ENCODE measurements at places on chromosomes 6 and 20.

DNA sequence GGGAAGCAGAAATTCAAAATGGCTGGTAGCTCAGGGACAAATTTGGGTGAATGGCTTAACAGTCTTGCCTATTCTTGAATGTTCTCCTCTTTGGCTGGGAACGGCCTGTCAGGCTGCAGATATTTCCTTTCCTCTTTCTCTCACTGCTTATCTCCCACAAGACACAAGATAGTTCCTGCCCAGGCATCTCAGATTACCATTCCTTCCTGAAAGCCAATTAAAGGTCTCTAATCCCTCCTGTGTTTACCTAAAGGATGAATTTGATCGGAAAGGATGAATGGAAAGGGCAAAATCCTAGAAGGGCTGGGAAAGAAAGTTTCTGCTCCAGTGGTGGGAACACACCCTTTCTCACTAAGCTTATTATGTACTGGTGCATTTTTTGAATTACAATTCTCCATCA lies 95.9 kb upstream of the JAG1 start:
- DNase-seq = no peak

GRCh38 chr6:20464041-20464440 lies 62.4 kb downstream of the E2F3 start:
- no peak for DNase-seq

DNA sequence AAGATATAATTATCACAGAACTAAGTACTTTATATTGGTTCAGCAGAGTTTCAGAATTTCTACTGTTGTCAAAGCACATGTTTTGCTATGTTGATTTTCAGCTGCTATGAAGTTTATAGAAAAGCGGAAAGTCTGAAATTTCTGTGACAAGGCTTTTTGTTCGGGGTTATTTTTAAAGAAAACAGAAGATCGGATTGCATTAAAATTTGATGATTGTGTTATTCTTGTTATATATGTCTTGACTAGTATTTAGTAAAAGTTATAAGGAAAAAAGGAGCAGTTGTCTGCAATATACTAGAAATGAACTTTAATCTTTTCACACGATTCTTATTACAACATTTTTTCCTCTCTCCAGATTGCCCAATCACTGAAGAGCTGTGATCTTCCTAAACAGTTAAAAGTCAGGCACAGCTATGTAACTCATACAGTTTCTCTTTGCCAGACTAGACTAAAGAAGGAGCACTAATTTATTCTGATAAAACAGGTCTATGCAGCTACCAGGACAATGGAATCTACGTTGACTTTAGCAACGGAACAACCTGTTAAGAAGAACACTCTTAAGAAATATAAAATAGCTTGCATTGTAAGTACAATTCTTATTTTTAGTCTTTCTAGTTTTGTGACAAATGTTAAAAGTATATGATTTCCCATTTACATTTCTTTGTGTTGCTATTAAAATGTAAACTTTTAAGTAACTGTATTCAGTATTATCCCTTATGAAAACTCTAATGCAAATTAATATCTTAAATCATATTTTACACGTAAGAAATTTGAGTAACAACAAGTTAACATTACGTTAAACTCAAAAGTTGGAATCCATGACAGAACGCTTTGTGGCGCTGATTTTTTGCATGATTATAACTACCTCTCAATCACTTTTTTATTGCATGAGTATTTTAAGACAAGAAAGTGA lies at the start of gene ENPP3:
Gene ENPP3, plus strand, starts transcription at position 423 of the 913 bp plus-strand sequence. Its CDS starts 83 bp downstream, at position 506.
- no peak for DNase-seq

DNA sequence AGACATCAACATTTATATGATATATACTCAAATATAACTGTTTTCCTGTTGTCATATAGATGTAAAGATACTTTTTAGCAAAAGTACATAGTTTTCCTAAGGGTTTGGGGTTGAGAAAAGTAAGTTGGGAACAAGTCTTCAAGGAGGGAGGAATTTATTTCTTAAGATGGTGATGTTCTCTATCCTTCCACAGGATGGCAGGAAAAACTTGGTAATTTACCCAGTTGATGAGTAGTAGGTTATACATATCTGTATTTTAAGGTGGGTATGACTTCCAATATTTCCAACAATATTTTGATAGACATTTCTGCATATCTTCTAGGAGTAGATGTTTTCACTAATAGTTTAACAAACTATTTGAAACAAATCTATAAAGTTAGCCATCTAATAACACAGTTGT lies 254.4 kb downstream of the RIMS1 start:
- DNase-seq = no peak

DNA sequence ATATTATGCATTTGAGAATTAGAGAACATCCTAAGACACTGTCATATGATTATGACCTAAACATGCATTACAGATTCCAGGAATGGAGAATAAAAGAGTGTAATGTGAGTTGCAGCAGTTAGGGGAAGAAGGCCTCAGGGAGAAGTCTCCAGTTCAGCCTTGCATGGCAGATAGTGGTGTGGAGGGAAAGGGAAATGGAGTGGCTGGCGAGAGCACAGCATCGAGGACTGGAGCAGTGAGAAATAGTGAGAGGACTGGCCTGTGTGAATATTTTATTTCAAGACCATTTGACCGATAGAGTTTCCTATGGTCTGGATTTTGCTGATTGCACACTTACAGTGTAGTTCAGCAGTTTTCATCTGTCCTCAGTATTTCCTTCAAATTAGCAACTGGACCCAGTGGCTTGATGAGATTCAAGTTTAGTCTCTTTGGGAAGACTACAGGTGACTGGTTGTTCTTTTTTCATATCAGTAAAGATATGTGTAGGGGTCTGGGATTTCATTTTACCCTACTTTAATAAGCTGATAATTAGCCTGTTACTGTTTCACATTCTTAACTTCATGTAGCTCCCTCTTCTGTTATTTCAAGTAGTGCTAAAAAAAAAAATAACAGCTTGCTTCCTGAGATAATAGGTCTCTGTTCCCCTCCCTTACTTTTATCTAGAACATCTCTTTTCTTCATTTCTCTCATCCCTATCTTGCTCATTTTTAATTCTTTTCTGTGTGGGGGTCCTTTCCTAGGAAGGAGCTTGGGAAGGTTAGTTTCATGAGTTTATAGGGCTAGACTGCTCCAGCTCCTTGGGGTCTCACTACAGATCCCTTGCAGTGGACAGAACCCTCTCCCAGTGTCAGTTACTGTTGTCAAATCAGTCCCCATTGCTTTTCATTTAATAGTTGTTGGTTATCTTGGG lies 27.9 kb downstream of the BLTP3A start:
- no peak for DNase-seq

DNA sequence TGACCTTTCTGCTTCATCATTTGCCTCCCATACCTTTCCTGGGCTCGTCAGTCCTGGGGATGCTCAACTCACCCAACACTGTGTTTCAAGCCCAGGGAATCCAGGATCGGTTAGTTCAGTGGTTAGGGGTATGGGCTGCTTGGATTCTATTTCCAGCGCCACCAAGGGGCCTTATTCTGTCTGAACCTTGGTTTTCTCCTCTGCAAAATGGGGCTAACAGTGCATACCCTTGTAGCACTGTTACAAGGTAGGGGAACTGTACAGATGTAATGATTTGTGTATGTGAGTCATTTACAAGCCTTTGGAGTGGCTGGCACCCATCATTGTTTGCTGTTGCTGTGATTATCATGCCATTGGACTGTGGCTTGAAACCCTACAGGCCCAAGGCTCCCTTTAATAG lies 14.5 kb upstream of the CSNK2A1 start:
- DNase-seq = no peak

DNA sequence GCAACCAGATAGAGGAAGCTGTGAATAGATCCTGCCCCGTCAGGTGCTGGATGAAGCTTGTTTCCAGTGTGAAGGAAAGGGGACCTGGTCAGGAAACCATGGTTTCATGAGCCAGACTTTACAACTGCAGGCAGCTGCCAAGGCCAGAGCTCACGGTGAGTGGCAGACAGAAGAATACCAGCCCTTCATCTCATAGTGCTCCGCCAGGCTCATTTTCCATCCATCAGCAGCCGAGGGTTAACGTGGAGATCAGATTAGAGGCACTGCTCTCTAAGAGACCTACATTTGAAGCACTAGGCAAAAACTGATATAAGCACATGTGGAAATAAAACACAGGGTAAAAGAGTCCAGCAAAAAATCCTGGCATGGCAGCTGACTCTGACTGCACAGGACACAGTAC lies 172.4 kb downstream of the CD24 start:
- DNase-seq = no peak

GRCh38 chr6:119514345-119514744 lies 164.8 kb upstream of the MAN1A1 start:
- DNase-seq = no peak

DNA sequence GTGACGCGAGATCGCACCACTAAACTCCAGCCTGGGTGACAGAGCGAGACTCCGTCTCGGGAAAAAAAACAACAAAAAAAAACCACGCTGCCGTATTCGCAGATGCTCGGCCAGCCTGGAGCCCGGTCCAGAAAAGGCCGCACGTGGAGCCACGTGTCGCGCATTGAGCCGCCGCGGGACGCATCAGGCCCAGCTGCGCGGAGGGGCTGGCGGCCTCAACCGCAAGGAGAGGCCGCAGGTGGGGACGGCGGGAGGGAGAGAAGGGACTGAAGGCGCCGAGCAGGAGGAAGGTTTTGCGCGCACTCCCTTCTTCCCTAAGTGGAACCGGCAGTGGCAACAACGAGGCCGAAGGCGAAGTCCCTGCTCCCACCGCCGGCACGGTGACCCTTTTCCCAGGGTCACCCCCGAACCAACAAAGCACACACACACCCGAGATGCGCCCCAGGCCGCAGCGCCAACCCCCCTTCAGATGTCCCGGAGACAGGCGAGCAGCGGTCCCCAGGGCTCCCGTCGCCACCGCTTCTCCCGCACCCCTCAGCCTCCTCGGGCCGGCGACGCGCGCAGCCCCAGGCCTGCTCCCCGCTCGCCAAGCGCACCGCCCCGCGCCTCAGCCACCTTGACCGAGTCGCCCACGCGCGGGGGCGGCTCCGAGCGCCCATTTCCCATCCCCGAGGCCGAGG lies 681 bp downstream of the SYCP2 start:
- no peak for DNase-seq

- DNase-seq = no peak
These were observed 509.7 kb upstream of the SULF2 start for GRCh38 chr20:48294942-48295341.

GRCh38 chr6:77318256-77318655 lies 145.0 kb downstream of the HTR1B start:
- no peak for DNase-seq

DNA sequence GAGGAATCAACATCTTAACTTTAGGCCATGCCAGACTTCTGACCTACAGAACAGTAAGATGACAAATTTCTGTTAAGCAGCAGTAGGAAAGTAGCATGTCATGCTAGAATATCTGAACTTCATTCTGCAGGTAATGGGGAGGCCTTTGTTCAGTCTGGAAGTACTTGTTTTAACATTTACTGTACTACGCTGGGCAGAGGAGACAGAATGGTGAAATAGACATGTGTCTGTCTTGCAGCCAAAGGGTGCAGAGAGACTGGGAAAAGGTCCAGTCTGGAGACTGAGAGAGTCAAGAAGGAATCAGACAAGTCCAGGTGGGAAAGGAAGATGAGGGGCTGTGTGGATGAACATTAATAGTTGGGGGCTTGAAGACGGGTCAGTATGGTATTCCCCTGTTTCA lies 17.5 kb upstream of the ZBTB2 start:
- DNase-seq = no peak

DNA sequence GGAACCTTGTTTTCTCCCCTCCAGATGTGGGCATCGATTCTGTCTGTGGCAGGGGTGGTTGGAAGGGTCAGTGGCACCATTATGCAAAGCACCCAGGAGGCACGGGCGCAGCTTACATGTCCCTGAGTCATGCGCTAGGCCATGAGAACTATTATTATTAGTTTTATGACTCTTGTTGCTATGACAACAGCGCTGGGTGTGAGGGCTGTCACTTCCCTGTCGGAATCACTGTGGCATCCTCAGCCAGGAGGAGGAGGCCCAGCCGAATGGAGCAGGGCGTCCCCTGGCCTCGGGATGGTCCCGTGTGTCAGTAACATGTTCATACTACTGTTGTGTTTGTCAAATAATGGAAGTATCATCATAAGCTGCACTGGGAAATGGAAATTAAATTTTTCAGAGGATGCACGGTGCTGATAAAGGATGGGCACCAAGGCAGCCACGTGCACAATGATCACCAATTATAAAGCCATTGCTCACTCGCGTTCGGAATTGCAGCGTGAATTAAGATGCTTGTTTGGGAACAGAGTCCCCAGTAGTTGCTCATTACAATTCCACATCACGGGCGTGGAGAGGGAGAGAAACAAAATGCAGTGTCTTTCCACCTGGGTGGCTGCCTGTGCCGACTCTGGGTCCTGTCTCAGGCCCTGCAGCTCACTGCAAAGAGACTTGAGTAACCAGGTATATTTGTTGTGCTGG lies 247.9 kb downstream of the CDH4 start:
- DNase-seq = no peak

GRCh38 chr6:165744555-165745228 lies 81.7 kb upstream of the PDE10A start:
- no peak for DNase-seq

- DNase-seq = no peak
These were observed 21.5 kb upstream of the TAF4 start for GRCh38 chr20:62087227-62087626.

- DNase-seq = no peak
These were observed 64.5 kb downstream of the EYA2 start for GRCh38 chr20:46959081-46959692.

- DNase-seq = no peak
These were observed 103.7 kb downstream of the OGFRL1 start for GRCh38 chr6:71392276-71392675.

DNA sequence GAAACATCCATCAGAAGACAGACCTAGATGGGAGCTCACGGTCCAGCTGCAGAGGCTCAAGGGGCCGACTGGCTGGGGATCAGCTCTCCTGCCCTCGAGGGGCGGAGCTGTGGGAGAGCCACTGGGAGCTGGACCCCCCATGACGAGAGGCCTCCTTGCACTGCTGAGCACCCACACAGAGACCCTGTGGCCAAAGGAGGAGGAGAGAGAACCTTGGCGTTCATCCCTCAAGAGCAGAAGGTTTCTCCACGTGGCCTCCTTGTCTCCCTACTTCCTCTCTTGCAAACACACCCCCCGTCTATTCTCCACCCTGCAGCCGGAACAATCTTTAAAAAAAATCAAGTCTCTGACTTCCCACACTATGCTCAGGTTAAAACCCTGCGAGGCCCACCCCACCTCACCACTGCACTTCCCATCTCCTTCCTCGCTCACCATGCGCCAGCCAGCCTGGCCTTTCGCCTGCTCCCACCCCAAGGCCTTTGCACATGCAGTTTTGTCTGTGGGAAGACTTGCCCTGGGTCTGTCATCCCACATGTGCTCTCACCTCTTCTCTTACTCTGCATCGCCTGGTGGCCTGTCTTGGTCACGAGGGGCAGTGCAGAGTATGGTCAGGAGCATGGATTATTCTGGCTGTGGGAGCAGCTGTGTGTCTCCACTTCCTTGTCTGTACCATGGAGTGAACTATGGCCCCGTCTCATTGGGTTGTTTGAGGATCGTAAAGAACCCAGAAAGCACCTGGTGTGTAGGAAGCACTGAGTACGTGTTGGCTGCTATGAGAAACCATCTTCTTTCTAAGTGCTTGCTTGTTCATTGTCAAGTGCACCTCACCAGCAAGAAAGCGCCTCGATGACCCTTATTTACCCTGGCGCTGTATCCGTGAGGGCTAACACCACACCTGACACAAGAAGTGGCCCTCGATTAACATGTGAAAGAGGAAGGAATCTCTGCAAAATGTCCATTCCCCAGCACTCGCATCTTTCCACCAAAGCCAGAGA lies 32.9 kb downstream of the PMEPA1 start:
- no peak for DNase-seq

All from NCI-H1694 (cell line).